Smooth muscle cell of bladder (primary cell): ENCODE measurements at places on chromosomes 1 and 21. TPM values are rescaled to one million over a fixed set of nuclear protein-coding genes. Genes with fewer than 3 reads are reported as not detected.

Gene TMCO1
- 65.0 and 74.0 TPM in 2 replicates for total RNA-seq

Gene CYP4A11
- total RNA-seq, result not detected in 2 replicates

Gene B3GALT2
- 0.18 and 0.57 TPM in 2 replicates for total RNA-seq

Gene HENMT1
- total RNA-seq, result 1.8 and 2.3 TPM in 2 replicates

Gene PDE4B
- total RNA-seq, result 28.7 and 36.4 TPM in 2 replicates

Gene HHAT
- total RNA-seq, result 3.3 and 3.7 TPM in 2 replicates

Gene DISP3
- total RNA-seq, result under 0.01 TPM in 2 replicates

Gene RAD54L
- total RNA-seq, result 0.37 and 0.43 TPM in 2 replicates

Gene CR1
- not detected in 2 replicates for total RNA-seq

Gene TNFRSF4
- 0.14 and 0.18 TPM in 2 replicates for total RNA-seq

Gene RNASEL
- total RNA-seq, result 12.9 and 13.4 TPM in 2 replicates

Gene LCE3E
- not detected in 2 replicates for total RNA-seq

Gene TMOD4
- total RNA-seq, result not detected in 2 replicates

Gene SHISAL2A
- not detected in 2 replicates for total RNA-seq

Gene LAPTM5
- under 0.01 and 0.09 TPM in 2 replicates for total RNA-seq

Gene TMCC2
- 1.3 and 1.8 TPM in 2 replicates for total RNA-seq

Gene TXNDC12
- 39.5 and 41.0 TPM in 2 replicates for total RNA-seq

Gene FCGR1A
- total RNA-seq, result not detected in 2 replicates

Gene PLEKHN1
- total RNA-seq, result 0.18 and 0.28 TPM in 2 replicates
